GM04503 (cell line): ENCODE measurements at places on chromosomes 5 and 9.

DNA sequence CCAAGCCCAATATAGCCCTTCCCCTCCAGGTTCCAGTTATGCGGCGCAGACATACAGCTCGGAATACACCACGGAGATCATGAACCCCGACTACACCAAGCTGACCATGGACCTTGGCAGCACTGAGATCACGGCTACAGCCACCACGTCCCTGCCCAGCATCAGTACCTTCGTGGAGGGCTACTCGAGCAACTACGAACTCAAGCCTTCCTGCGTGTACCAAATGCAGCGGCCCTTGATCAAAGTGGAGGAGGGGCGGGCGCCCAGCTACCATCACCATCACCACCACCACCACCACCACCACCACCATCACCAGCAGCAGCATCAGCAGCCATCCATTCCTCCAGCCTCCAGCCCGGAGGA is 6.3 kb downstream of the NR4A3 start:
- DNase-seq: no peak

- DNase-seq: no peak
Measured at GRCh38 chr9:131262327-131263032, 13.8 kb downstream of the FAM78A start.

DNA sequence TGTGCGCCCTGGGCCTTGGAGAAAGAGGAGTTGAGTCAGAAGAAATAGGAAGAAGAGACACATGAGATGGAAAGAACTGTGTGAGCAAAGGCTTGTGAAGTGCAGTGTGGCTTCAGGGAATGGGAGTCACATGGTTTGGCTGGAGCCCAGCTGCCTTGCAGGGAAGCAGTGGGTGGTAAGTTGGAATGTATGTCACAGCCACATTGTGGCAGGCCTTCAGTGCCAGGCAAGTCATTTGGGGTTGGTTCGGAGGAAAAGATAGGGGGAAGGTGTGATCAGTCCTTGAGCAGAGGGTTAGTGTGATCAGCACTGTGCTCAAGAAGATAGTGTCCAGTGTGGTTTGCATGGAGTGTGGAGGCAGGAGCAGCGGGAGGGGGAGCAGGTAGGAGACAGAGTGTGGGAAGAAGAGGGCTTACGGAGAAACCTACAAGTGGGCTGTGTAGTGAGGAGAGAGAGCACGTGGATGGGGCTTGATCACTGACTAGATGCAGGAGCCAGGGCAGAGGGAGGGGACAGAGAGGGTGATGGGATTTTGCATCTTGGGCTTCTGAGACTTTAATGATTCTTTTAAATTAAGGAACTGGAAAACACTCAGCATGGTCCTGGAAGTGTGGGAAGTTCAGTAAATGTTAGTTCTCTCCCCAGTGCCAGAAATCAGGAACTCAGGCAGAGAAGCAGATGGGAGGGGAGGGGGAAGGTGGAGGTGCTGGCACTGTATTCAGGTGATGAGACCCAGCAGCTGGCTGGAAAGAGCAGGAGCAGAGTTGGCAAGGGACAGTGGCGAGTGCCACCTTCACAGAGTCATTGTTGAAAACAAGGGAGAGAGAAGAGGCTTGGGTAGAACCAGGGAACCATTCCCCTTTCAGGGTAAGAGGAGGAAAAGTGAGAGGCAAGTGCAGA is 46.6 kb downstream of the ARHGAP26 start:
- no peak for DNase-seq

- no peak for DNase-seq
Measured at GRCh38 chr5:155332618-155333017, 319.1 kb downstream of the KIF4B start.

DNA sequence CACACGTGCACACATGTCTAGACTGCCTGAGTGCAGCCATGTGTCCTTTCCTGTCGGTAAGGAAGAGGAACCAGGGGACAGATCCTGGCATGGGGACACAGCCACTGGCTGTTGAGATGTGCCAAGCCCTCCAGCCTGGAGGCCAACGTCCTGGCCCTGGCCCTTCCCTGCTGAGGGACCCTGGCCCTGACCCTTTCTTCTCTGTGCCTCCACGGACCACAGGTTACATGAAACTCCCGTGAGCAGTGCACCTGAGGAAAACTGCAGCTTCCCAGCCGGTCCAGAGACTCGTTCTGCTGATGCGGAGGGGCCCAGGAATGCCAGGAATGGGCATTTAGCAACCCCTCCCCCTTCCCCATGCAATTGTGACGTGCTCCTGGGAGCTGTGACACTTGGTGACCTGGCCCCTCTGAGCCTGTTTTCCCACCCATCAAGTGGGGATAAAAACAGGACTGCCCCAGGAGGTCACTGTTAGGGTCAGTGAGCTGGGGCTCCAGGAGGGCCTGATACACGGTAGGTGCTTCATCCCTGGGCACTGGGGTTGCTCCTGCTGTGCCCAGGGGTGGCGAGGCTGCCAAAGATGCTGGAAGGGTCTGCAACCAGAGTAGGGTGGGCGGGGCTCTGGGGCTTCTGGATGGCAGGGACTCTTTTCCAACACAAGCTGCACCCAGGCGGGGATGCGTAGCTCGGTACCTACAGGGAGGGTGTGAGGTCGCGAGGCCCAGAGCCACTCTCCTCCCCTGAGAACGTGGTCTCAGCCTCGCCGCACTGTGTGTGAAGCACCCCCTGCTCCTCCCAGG is 151.5 kb downstream of the C9orf50 start:
- no peak for DNase-seq

GRCh38 chr5:5800801-5801761 is 378.6 kb downstream of the ICE1 start:
- DNase-seq: no peak

DNA sequence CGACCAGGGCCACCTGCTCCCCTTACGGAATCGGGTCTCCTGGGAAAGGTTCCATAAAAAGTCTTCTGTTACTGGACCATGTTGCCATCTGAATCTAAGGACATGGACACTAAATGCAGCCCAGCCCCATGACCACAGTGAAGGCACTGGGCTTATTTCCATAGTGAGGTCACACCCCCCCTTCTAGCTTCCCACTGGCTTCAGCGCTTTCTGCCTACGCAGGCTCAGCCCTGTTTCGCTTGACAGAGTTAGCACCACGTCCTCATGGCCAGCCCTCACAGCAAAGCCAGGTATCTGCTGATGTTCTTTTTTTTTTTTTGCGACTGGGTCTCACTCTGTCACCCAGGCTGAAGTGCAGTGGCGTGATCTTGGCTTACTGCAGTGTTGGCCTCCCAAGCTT is 14.1 kb downstream of the UCK1 start:
- no peak for DNase-seq

GRCh38 chr5:144028636-144029035 is 141.8 kb downstream of the YIPF5 start:
- DNase-seq: peak; percentile 92

GRCh38 chr9:36450110-36450732 is 50.2 kb upstream of the RNF38 start:
- no peak for DNase-seq

- peak; percentile 35 for DNase-seq
Measured at GRCh38 chr5:73093943-73094342, 26.4 kb upstream of the TMEM171 start.

- DNase-seq: no peak
Measured at GRCh38 chr5:61018062-61018461, 73.1 kb downstream of the NDUFAF2 start.

GRCh38 chr5:2120361-2120760 is 237.6 kb upstream of the IRX4 start:
- no peak for DNase-seq

- peak; percentile 34 for DNase-seq
Measured at GRCh38 chr9:110180511-110181434, 27.2 kb downstream of the C9orf152 start.

DNA sequence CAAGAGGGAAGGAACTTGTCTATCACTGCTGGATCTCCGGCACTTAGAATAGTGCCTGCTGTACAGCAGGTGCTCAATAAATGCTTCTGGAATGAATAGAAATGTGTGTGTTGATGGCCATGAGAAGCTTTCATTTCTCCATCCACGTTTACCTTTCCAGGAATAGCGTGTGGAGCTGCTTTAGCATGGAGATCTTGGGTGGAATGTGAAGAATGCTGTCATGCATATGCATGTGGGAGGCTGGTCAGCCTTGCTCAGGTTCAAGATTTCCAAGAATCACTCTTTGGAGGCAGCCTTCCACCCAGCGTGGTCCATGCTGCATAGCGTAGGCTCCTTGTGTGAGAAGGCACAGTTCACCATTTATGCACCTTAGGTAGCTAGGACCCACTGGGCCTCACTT is 19.2 kb downstream of the COL15A1 start:
- DNase-seq: no peak

DNA sequence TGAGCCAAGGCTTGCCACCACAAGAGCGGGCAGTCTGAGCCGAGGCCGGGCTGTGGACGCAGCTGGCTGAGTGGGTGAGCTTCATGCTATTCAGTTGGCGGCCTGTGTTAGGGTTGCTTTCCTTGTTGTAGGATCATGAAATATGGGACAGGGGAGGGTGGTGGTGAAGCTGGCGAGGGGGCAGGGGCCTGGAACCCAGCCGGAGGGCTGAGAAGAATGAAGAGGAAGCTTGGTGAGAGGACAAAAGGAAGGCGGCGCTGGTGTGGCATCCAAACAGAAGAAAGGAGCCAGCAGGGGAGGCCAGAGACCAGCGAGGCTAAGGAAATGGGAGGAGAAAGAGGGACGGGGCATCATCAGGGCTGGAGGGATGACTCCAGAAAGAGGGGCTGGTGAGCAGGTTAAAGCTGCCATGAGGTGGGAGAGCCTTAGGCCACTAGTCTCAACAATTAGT is 18.3 kb downstream of the RALGPS1 start:
- no peak for DNase-seq

- DNase-seq: no peak
Measured at GRCh38 chr9:93897075-93897970, 57.8 kb downstream of the BARX1 start.

- no peak for DNase-seq
Measured at GRCh38 chr9:128969491-128969890, 22.0 kb downstream of the NUP188 start.

DNA sequence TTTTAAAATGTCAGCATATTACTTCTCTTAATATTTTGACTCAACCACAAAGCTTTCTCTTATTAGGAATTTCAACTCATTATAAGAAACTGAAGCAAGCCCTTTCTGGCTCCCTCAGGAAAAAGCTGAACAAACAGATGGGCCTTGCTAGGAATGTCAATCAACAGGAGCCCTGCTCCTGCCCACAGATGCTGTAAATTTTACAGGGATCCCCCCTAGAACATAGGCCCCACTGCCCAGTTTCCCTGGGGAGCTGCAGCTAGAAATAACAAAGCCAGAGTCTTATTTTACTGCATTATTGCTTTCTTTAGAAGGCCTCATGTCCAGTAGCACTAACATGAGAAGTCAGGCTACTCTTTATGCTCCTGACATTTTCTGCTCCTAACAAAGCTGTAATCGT is 103.8 kb downstream of the PCSK1 start:
- DNase-seq: no peak

- no peak for DNase-seq
Measured at GRCh38 chr5:149878371-149878770, 66.2 kb downstream of the PDE6A start.

GRCh38 chr5:137599457-137599856 is 100.3 kb upstream of the SPOCK1 start:
- DNase-seq: no peak

- no peak for DNase-seq
Measured at GRCh38 chr5:67283988-67284487, 87.4 kb upstream of the CD180 start.

DNA sequence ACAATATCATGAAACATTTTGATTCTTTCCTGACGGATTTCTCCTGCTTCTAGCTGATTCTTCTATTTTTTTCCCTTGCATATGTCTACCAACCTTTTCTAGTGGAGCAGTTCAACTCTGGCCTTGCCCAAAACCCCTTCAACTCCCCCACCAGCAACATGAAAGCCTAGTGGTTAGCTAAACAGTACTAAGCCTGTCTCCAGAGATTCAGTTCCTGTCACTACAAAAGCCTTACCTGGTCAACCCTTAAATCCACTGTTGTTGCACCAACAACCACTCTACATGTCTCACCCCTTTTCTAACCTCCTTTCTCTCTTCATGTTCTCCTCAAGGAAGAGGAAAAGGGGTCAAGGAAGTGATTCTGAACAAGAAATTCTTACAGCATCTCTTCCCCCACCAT is 74.8 kb upstream of the PIK3R1 start:
- DNase-seq: no peak

DNA sequence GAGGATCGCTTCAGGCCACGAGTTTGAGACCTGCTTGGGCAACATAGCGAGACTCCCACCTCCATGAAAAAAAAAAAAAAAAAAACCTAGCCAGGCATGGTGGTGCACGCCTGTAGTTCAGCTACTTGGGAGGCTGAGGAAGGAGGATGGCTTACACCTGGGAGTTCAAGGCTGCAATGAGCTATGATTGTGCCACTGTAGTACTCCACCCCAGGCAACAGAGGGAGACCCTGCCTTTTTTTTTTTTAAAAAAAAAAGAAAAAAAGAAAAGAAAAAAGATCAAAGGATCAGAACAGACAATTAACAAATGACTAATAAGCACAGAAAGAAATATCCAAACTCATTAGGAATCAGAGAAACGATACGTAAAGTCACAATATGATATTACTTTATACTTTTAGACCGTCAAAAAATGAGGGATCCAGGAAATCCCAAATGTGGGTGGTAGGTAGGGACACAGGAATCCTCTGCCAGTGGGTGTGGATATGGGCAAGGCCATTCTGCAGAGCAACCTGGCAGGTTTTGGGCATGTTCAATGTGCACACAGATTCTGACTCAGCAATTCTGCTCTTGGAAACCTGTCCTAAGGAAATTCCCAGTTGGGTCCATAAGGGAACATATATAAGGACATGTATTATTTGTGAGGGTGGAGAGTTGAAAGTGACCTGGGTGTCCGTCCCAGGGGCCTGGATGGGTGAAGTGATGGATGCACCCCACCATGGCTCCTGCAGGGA is 144.7 kb upstream of the TBC1D2 start:
- DNase-seq: no peak

DNA sequence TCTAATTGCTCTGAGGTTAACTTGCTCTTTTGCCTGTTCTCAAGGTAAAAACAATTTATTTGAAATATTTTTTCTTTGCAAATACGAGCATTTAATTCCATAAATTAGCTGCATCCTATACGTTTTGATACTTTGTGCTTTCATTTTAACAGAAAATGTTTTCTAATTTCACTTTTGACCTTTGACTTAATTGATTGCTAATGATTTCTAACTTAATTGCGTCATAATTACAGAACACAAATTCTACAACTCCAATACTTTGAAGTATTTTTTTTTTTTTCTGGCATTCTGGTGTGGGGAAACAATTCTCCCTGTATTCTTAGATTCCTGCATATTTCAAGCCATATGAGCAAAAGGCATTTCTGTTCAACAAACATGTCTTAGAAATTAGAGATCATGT is 134.0 kb downstream of the ISOC1 start:
- no peak for DNase-seq

- no peak for DNase-seq
Measured at GRCh38 chr5:100519075-100519474, 16.1 kb upstream of the FAM174A start.

DNA sequence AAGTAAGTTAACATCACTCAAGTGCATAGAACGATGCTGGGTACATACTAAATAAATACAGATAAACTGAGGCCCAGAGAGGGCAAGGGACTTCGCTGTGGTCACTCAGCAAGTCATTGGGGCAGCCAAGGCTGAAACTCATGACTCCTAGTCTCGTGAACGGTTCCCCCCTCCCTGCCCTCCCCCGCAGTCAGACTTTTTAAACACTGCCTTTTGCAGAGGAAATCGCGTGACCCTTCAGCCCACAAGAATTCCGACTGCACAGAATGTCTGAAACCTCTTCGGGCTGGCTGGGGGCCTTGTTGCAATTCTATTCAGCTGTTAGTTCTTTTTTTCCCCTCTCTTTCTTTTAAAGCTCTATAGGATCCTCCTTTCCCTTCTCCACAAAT is 28.1 kb downstream of the NEK6 start:
- peak; percentile 92 for DNase-seq
